BE2C (cell line): ENCODE measurements at places on chromosomes 16 and 17.

- DNase-seq = no peak
These were observed 37.8 kb downstream of the OR1D5 start for GRCh38 chr17:3025421-3026124.

DNA sequence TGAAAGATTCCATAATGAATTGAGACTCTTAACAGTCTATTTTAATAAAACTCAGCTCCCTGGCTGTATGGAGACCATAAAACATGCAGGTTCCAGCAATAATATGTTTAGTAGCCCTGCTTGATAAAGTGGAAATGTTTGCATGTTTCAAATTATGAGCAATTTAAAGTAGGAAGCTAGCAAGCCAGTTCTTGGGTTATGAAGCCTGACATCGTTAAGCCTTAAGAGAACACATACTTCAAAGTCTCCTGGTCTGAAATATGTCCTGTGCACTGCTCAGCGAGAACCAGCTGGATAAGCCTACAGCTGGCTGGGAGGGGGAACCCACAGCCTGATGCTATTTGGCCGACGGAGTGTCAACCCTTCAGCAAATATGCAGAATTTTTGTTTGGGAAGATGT, 140.3 kb downstream of the SALL1 start:
- no peak for DNase-seq

GRCh38 chr16:89166696-89167424, 4.7 kb upstream of the CDH15 start:
- no peak for DNase-seq

DNA sequence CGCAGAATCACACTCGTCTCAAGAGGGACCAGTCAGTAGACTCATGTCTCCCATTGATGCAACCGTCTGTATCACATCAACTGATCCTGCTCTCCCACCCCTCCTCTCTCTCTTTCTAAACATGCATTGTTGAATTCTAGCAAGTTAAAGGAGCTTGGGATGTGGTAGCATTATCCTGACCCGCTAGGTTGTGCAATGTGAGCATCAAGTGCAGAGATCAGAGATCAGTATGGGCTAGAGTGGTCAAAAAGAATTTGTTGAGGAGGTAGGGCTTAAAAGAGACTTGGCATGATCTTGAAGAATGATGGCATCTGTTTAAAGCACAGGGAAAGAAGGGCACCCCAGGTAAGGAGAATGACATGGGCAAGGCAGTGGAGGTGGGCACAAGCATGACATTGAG, 38.7 kb downstream of the PRSS54 start:
- DNase-seq = no peak

GRCh38 chr16:24139282-24139681, 116.9 kb upstream of the CACNG3 start:
- no peak for DNase-seq

DNA sequence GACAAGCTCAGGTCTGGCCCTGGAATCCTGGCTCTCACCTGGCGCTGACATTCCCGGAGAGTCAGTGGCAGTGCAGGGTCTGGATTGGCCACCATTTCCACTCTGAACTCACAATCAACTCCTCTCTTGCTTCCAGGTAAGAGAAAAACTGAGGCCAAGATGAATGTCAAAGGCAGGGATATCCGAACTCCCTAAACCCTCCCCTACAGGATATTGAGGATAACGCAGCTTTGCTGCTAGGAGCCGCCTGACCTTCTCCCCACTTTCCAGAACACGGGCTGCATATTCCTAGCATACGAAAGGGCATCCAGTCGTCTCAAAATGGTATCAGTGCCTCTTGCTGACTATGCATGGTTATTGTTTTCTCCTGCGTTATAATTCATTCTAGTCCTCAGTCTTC, 473.4 kb downstream of the SOX9 start:
- DNase-seq = no peak

DNA sequence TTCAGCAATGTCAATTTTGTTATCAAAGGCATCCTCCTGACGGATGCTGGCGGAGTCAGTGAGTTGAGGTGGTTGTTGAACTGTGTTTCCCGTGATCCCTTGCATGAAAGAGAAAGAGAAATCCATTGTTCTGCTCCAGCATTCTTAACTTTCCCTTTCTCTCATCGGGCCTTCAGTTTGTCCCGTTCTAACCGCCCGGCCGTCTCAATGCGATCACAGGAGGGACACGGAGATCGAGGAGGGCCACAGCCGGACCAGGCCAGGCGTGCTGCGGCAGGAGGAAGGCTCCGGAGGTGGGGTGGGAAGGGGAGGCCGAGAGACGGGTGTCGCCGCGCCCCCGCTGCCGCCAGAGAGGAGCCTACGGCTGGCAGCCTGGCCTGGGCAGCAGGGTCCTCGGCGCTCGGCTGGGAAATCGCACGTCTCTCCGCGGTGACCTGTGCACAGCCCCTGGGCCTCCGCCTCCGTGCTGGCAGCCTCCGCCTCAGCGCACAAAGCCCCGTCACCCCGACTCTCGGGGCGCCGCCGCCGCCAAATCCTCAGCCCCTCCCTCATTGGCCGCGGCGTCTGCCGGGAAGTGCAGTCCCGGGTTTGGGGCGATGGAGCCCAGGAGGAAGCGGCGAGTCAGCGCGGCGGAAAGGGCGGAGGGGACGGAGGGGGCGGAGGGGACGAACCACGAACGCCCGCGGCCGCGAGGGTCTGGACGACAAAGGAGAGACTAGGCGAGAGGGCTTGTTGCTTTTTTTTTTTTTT, 38.1 kb downstream of the SOST start:
- DNase-seq = peak; percentile 51

GRCh38 chr17:72512649-72513556, 392.1 kb downstream of the SOX9 start:
- DNase-seq = peak; percentile 49

DNA sequence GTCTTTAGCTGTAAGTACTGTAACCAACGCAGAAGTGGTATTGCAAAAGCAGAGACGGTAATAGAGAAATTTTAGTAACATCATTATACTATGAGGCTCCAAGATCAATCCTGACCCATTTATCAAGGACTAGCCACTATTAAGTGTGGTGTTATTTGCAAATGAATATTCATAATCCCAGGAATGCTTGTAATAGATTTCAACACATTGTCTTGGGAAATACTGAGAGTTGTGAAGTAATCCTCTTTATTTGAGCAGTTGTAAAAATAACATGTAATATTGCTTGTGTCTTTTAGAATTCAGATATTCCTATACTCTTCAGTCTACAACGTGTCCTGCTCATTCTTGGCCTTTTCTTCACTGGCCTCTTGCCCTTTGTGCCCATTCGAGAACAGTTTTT, 46.4 kb downstream of the GDPD1 start:
- DNase-seq = no peak

DNA sequence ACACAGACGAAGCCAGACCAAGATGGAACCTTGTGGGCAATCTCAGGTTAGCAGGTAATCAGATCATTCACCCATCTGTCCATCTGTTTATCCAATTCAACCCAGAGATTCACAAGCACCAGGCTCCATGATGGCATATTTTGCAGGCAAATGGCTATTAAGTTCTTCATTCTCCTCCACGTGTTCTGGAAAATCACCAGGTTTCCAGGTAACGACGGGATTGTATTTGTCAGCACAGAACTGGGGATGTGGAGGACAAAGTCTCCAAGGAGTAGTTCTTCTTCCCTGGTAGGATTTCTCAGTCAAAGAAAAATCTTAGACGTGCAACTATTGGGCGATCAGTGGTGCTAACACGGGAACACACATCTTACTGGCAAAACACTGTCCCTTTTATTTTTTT, 368.8 kb downstream of the SLC39A11 start:
- DNase-seq = no peak

- DNase-seq = no peak
These were observed 458.6 kb upstream of the ASIC2 start for GRCh38 chr17:33751702-33752065.

DNA sequence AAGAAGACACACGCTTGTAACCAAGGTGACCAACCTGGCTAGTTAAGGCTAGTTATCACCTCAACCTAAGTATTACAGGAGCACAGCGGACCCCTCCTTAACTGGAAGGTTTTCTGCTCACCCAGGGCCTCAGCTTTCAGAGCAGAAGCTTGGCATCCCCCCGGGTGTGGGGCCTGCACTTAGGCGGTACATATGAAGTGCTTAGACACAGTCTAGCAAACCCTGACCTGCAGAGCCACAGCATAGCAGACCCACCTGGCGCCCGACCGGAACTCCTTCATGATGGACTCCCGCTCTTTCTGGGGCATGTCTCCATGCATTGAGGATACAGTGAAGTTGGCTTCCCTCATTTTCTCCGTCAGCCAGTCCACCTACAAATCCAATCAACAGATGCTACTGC, 9.8 kb downstream of the EIF4A3 start:
- no peak for DNase-seq

- DNase-seq = no peak
These were observed 182.4 kb downstream of the TOX3 start for GRCh38 chr16:52364500-52364899.

GRCh38 chr17:7823581-7824001, 10.4 kb upstream of the KDM6B start:
- DNase-seq = no peak

DNA sequence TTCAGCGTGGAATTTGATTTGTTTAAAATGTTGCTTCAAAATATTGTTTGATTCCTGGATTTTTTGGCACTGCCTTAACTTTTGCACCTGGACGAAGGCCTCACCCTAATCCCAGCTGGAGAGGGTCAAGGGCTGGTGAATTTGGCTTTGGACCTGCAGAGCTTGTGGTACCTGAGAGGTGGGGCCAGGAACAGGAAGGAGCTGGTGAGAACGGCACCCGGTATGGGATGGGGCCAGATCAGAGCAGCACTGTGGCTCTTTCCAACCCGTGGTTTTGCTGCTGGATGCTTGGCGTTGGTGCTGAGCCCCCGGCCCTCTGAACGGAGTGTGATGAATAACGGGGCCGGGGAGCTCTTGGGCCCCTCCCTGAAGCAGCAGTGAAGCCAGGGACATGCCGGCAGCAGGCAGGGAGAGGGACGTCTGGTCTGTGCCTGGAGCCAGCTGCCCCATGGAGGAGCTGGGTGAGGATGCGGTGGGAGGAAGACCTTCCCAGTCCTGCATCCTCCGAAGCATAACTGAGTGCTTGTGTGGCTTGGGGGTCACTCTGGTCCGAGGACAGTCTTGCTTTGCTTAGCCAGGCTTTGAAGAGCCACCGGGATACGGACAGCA, 275.4 kb downstream of the SEC14L1 start:
- no peak for DNase-seq

DNA sequence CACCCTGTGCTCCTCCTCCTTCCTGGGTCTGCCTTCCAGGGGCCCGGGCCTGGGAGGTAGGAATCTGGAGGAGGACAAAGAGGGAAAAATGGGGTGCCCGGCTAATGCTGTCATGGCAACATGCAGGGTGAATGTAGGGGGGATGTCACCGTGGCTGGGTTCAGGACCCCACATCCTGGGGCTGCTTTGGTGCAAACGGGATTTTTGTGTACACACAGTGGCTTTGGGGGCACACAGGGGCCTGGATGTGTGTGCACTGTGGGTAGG, 37.0 kb upstream of the CDC42EP4 start:
- DNase-seq = no peak

DNA sequence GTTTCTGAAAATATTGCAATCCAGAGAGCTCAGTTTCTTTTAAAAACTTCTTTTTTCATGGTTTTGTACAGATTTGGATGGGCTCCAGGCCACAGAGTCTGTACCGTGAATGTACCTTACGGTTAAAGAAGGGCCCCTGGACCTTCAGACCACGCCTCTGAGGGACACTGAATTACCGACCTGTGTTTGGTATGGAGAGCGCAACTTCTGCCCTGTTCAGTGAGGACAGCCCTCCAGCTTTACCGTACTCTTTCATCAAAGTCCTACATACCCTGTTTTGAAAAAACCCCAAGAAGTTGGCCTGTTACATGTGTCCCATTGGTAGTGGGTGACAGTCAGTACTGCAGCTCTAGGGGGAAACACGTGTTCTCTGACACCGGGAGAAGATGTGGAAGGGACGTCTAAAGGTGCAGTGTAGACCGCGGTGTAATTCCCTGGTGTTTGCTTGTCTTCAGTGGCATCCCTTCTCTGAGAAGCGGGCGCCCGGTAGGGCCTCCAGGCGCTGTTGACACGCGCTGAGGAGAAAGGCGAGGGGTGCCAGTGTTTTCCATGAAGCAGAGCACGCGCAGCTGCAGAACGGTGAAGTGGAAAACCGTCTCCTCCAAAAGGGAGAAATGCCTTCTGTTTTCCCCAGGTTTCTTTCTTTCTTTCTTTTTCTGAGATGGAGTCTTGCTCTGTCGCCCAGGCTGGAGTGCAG, 6.2 kb downstream of the PGS1 start:
- DNase-seq = no peak

GRCh38 chr16:71995038-71995437, 5.2 kb downstream of the PKD1L3 start:
- no peak for DNase-seq

GRCh38 chr16:981695-982144, at the start of gene SOX8:
SOX8 (plus strand) TSS chr16:981770; CDS start chr16:981923, 153 bp downstream.
- no peak for DNase-seq

DNA sequence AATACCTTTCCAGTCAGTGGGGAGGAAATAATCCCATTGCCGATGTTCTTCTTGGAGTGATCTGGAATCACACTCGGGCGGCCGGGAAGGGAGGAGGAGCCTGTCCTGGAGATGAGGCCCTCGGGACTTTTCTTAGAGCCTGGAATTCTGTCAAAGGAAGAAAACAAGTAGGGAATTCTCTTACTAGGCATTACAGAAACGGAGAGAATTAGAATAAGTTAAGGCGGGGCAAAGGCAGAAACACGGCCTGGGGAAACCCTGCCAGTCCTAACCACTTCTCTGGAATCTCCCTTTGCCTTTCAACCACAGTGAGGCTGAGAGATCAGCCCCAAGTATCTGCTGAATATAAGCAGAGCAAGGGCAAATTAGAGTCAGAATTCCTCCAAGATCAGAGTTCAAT, 27.8 kb downstream of the USP36 start:
- no peak for DNase-seq

- DNase-seq = no peak
These were observed 2.4 kb downstream of the NDE1 start for GRCh38 chr16:15652293-15653001.

GRCh38 chr16:78838276-78838675, 738.8 kb downstream of the WWOX start:
- DNase-seq = no peak

GRCh38 chr17:33080091-33080490, 88.4 kb downstream of the SPACA3 start:
- DNase-seq = no peak

DNA sequence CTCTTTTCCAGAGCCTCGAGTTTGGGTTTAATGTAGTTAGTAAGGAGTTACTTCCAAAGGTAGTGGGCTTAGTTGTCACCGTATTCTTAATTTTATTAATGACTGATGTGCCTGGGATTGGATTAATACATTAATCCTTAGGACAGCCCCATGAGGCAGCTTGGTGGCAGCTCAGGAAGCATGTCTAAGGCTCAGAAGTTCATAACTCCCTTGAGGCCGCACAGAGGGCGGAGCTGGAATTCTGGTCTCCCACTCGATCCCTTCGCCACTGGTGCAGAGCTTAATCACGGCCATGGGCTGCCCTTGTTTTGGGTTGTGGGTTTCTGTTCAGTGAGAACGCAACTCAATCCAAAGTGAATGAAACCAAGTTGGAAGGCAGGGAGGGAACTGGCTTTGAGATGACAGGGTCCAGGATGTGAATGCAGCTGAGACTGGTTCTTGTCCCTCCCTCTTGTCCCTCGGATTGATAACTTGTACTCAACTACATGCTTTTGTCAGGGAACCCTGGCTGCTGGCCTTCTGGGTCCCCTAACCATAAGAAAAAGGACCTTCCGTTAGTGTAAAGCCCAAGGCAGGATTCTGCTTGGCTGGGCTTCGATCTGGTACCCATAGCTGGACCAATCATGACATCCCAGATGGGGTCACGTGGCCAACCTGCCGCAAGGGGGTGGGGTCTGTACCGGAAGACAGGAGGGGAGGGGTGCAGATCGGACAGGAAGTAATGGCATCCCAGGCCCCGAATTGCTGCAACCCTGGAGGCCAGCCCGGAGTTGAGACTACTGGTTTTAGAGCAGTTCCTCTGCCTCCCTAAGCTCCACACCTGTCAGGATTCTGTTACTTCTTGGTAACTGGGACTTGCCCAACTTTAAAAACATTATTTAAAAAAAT, 45.4 kb downstream of the SNX20 start:
- peak; percentile 56 for DNase-seq
